CD4-positive, alpha-beta T cell treated with Interleukin-12 subunit alpha and Interleukin-12 subunit beta, for 1 hour (primary cell): ENCODE measurements at places on chromosomes 3 and 15.

- DNase-seq: no peak
These were observed 2.3 kb downstream of the SHOX2 start for GRCh38 chr3:158103887-158104327.

DNA sequence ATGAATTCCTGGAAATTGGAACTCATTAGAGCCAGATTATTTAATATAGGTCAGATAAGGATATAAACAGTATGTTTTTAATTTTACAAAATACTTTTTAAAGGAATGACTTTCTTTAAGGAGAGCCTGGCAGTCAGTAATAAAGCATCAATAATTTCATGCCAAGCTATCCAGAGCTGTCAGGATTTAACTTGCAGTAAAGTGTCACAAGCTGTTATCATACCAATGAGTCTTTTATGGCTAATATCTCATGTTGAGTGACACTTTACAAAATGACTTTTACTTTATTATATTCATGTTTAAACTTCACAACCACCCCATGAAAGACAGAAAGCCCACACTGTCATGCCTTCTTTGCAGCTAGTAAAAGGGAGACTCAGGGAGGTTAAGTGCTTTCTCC lies 72.9 kb upstream of the C3orf49 start:
- no peak for DNase-seq

GRCh38 chr15:88627463-88627862 lies 6.3 kb downstream of the AEN start:
- peak; percentile 89 for DNase-seq

- DNase-seq: no peak
These were observed 258.2 kb downstream of the SOX2 start for GRCh38 chr3:181969925-181970324.

GRCh38 chr3:72888546-72889309 lies 882 bp downstream of the GXYLT2 start:
- DNase-seq: no peak

DNA sequence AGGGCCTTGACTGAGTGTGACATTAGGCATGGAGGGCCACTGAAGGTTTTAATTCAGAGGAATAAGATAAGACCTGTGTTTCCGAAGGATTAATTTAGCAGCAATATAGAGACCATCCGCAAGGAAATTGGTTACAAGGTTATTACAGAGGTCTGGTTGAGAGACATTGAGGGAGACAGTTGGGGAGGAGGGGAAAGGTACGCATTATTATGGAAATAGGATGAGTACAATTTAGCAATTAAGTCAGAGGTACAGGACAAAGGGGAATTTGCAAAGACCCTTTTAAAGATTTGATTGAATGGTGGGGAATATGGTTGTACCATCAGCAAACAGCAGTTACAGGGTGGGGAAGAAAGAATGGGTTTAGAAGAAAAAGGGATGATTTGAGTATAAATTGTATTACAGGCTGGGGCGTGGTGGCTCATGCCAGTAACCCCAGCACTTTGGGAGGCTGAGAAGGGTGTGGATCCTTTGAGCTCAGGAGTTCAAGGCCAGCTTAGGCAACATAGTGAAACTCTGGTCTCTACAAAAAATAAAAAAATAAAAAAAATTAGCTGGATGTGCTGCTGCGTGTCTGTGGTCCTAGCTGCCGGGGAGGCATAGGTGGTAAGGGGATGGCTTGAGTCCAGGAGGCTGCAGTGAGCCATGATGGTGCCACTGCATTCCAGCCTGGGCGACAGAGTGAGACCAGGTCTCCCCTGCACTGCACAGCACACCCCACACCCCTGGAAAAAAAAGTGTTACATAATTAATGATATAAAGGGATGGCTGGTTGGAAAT lies 11.3 kb downstream of the ARL8B start:
- no peak for DNase-seq

- DNase-seq: peak; percentile 36
These were observed 1.2 kb downstream of the CHST2 start for GRCh38 chr3:143120716-143121240.

GRCh38 chr3:178202194-178202593 lies 334.0 kb upstream of the KCNMB2 start:
- no peak for DNase-seq

- no peak for DNase-seq
These were observed 13.1 kb upstream of the SLC35G2 start for GRCh38 chr3:136805795-136806194.

DNA sequence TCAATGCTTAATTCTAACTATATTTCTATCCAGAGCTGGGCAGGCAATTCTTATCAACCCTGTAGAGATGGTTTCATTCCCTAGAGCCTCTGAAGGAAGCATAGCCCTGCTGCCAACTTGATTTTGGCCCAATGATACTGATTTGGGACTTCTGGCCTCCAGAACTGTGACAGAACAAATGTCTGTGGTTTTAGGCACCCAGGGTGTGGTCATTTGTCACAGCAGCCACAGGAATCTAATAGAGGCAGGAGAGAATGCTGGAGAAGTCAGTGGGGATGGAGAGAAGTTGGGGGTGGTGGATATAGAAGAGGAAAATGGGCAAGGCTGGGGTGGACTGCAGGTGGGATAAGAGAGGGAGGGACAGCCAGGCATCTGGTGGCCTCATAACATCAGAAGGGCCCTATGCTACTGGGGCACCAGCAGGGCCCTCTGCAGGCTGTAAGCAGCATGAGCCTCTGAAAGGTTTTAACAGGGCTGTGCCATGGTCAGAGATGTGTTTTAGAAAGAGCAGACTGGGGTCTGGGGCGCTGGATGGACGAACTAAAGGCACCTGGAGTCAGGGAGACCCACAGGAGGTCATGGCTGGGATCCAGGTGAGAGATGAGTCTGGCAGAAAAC lies 19.8 kb downstream of the MRPS11 start:
- DNase-seq: no peak

GRCh38 chr3:179608931-179609720 lies 4.5 kb downstream of the NDUFB5 start:
- peak; percentile 44 for DNase-seq

GRCh38 chr3:151901644-151902285 lies 28.3 kb downstream of the SUCNR1 start:
- DNase-seq: no peak

DNA sequence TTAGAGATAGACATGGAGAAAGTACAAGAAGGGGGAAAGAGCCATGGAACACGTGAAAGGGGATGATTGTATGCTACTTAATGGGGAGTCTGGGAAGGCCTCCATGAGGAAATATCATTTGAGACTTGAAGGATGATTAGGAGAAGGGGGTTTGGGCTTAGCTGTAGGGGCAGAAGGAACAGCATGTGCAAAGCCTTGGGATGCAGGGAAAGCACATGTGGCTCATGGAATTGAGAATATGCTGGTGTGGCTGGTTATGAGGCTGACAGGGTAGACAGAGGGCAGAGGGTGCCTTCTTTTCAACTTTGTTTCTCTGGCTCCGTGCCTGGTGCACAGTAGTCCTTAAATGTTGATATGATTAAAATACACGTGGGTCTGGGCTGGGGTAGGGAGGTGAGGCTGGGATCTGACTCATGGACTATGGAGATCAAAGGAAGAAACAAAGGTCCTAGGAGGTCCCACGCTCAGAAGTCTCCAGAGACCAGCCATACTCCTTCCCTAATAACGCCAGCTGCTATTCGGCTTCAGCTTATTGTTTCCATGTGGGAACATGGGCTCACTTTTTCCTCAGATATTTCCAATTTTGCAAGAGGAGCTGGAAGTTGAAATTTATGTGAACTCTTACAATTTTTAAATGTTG lies 1.1 kb downstream of the GTF2E1 start:
- DNase-seq: no peak

- DNase-seq: no peak
These were observed 78.4 kb upstream of the RASGRF1 start for GRCh38 chr15:79168922-79169456.

DNA sequence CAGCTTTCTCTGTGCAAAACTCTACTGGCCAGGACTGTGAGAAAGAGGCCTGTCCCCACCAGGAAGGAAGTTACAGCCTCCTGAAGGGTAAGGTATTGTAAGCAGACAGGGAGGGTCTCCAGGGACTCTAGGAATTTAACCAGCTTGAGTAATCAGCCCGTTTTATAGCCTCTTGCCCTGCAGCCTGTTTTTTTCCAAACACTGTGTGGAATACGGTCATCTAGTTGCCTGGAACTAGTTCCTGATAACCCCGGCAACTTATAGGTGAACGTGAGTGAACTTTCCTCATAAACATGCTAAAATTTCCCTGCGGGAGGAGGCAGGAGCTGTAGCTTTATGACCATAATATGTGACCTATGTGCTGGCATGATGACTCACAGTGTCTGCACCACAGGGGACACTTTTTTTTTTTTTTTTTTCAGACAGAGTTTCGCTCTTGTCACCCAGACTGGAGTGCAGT lies 60.1 kb upstream of the DAZL start:
- no peak for DNase-seq
